ENCODE measurements at places on chromosomes 4 and X.

GRCh38 chr4:53505947-53506346 is 85.3 kb downstream of the LNX1 start:
- no peak for DNase-seq
- H3K27me3 ChIP-seq = peaks cover 23% of the 10 kb centered on the region
- H3K4me3 ChIP-seq = no peak overlapping the region
- peaks cover 2% of the 10 kb centered on the region for H3K36me3 ChIP-seq
- H3K4me1 ChIP-seq = no peaks in the 10 kb centered on the region

DNA sequence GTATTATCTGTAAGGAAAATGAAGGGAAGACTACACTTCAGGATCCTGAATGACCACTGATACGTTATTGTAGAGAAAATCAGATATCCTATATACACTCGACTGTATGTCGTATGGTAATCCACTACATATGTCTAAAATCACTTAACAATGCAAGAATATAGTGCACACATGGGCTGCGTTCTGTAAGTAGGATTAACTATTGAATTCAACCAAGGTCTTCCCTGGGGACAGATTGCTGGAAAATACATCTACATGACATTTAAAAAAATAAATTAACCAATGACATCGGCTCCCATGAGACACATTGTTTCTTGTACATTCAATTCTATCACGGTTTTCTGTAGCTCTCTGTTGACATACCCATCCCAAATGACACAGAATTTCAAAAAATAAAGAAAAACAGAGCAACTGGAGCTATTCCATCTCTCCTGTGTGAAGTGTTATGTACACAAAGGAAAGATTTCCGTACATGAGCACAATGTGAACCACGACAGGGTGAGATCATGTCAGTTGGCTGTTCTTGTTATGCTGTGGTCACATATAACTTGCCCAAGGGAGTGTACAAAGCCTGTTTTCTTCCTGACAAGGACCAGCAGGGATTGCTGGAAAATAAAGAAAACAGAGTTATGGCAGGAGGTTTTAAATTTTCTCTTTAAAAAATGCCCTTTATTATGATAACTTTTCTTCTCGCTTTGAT is 6.1 kb downstream of the ENOX2 start:
- no peak for DNase-seq
- H3K27ac ChIP-seq = no peak overlapping the region
- H3K36me3 ChIP-seq = peaks cover 7% of the 10 kb centered on the region
- peaks cover 4% of the 10 kb centered on the region for H3K4me1 ChIP-seq

DNA sequence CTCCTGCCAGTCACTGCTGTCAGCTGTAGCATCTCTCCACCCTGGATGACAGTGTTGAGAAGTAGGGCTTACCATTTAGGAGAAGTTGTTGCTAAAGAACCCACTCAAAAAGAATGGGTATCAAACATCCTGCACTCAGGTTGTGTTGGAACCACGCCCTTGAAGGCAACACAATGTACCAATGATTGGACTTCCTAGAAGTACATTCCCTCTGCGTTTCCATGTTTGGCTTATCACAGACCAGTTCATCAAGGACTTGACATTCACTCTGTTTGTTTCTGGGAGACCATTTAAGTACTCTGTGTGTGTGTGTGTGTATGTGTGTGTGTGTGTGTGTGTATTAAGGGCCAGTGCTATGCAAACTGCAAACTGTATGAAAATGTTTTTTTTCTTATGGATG is 200.6 kb upstream of the GATB start:
- H3K4me1 ChIP-seq = no peaks in the 10 kb centered on the region
- H3K27ac ChIP-seq = no peak overlapping the region
- no peaks in the 10 kb centered on the region for H3K36me3 ChIP-seq
- peaks cover 12% of the 10 kb centered on the region for H3K27me3 ChIP-seq

GRCh38 chr4:185298728-185299430 is 89.5 kb downstream of the SNX25 start:
- DNase-seq = no peak
- peaks cover 10% of the 10 kb centered on the region for H3K36me3 ChIP-seq
- H3K27me3 ChIP-seq = no peaks in the 10 kb centered on the region
- no peak overlapping the region for H3K4me3 ChIP-seq

DNA sequence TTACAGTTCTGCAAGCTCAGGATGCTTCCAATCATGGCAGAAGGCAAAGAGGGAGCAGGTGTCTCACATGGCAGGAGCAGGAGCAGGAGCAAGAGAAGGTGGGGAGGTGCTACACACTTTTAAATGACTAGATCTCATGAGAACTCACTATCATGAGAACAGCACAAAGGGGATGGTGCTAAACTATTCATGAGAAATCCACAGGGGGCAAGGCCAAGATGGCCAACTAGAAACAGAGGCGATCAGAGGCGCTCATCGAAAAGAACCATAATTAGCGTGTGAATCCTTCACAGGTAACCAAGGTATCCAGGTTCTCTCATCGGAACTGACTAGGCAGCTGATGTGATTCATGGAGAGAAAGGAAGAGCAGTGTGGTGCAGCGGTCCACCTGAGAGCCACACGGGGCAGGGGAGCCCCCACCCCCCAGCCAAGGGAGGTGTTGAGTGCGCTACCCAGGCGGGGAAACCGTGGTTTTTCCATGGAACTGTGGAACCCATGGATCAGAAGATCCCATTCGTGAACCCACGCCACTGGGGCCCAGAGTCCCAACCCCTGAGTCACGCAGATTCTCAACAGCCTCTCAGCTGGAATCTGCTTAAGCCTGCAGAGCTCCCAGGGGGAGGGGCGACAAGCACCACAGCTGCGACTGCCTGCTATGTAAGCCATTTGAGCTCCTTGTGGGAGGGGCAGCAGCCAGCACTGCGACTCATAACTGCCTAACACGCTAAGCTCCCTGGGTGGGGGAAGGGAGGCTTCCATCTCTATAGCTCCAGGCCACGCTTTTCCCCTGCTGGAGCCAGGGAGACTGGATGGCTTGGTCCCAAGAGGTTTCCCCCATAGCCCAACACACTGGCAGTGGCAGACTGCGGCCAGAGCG is 46.7 kb downstream of the FGF16 start:
- no peaks in the 10 kb centered on the region for H3K27me3 ChIP-seq
- no peaks in the 10 kb centered on the region for H3K4me1 ChIP-seq
- no peak overlapping the region for H3K27ac ChIP-seq
- peaks cover 6% of the 10 kb centered on the region for H3K36me3 ChIP-seq
- no peak for DNase-seq

DNA sequence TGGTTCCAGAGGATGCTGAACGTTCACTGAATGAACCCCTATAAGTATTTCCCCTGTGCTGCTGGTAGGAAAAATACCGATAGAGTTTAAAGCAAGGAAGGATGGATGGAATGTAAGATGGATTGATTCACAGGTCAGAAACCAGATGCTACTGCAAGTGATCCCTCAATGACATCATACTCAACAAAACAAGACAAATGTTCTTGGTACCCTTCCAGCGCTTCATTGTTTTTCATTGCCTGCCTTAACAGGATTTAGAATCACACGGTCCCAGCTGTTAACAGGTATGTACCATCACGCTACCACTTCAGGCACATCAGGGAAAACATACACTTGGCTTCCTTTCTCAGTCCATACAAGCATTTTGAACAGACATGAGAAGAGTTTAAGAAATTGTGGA is 118.1 kb upstream of the TLR3 start:
- no peak overlapping the region for H3K27ac ChIP-seq
- H3K36me3 ChIP-seq = no peaks in the 10 kb centered on the region
- peaks cover 24% of the 10 kb centered on the region for H3K27me3 ChIP-seq
- no peak overlapping the region for H3K4me3 ChIP-seq

GRCh38 chr4:161148051-161148450 is 1015.7 kb downstream of the FSTL5 start:
- no peaks in the 10 kb centered on the region for H3K4me1 ChIP-seq
- H3K4me3 ChIP-seq = no peak overlapping the region
- no peaks in the 10 kb centered on the region for H3K27me3 ChIP-seq
- H3K27ac ChIP-seq = no peak overlapping the region
- no peaks in the 10 kb centered on the region for H3K36me3 ChIP-seq

GRCh38 chr4:97496298-97496873 is 646.9 kb downstream of the STPG2 start:
- H3K36me3 ChIP-seq = no peaks in the 10 kb centered on the region
- H3K27me3 ChIP-seq = no peaks in the 10 kb centered on the region
- DNase-seq = no peak

- H3K4me1 ChIP-seq = no peaks in the 10 kb centered on the region
- no peak overlapping the region for H3K27ac ChIP-seq
- DNase-seq = no peak
Observed at GRCh38 chr4:111871802-111872201, 273.5 kb upstream of the FAM241A start.

DNA sequence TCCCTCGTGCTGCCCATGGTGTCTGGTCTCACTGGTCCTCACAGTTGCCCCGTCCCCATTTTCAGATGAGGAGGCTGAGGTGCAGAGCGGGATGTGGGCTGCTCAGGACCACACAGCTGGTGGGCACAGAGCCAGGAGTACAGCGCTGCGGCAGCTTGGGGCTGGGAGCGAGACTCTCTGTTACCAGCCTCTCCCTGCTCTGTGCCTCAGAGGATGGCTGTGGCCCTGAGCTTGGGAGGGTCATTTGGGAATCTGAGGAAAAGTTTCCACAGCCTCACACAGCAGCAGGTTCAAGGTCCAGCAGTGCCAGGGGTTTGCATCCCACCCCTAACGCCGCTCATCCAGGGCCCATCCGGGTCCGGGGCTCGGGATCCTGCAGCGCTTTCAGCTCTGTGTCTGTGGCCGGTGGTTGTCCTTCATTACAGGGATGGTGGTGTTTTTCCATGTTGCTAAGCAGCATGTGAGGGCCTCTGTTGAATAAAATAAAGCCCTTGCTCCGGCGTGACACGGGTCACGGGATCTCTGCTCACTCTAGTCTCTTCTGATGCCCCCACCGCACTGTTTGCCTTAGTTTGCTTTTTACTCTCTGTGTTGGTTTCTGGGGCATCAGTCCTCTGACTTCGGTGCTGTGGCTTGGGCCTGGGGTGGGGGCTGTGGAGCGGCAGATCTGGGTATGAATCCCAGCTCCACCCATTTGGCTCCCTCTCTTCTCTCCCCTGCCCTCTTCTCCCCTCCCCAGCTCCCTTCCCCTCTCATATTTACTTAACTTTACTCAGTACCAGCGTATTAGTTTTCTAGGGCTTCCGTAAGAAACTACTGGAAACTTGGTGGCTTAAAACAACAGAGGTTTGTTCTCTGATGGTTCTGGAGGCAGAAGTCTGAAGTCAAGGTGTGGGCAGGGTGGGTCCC is 6.5 kb downstream of the WFS1 start:
- H3K4me1 ChIP-seq = peaks cover 6% of the 10 kb centered on the region
- no peak overlapping the region for H3K4me3 ChIP-seq
- peaks cover 4% of the 10 kb centered on the region for H3K36me3 ChIP-seq
- H3K27ac ChIP-seq = no peak overlapping the region

GRCh38 chrX:25597551-25597950 is 540.6 kb upstream of the MAGEB18 start:
- no peaks in the 10 kb centered on the region for H3K27me3 ChIP-seq
- H3K36me3 ChIP-seq = no peaks in the 10 kb centered on the region
- H3K4me3 ChIP-seq = no peak overlapping the region
- no peak overlapping the region for H3K27ac ChIP-seq
- DNase-seq = no peak

DNA sequence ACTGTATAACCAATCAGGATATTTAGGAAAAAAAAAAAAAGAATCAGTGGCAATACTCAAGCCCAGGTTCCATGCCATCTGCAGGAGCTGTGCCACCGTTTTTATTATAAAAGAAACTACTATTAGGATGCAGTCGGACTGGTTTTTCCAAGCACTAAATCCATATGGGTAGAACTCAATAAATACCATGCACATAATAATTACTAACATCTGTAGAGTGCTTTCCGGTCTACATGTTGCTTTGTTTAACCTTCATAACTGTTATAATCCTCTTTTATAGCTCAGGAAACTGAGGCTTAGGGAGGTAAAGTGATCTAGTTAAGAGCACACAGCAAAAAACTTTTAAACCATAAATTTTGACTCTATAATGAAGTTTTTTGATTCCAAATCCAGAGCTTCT is 24.0 kb downstream of the ARSJ start:
- H3K27ac ChIP-seq = no peak overlapping the region
- H3K36me3 ChIP-seq = no peaks in the 10 kb centered on the region
- DNase-seq = no peak

DNA sequence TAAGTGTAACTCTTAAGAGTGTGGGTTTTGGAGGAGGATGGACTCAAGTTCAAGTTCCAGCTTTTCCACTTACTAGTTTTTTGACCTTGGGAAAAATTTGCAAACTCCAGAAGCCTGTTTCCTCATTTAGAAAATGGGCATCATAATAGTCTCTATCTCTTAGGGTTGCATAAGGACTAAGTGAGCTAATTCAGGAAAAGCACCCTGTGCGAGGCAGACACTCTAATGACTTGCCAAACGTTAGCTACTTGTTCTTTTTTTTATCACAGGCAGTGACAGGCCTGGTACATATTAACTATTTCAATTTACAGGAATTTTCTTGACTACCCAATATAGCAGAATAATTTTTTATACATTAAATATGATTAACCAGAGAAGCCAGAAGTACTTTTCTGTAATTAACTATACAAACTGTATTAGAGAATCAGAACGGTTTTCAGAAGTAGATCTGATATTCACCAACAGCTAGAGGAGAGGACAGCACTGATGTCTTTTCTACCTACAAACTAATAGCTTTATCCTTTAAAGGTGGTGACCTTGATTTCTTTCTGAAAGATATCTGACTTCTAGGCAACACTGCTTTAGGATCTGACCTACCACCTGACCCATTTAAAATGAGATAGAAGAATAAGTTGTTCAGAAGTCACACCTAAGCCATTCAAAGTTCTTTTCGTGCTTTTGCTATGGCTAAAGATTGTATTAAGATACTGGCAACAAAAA is 139.6 kb upstream of the HAND2 start:
- H3K36me3 ChIP-seq = no peaks in the 10 kb centered on the region
- H3K4me3 ChIP-seq = no peak overlapping the region
- no peak for DNase-seq
- H3K27ac ChIP-seq = no peak overlapping the region
- no peaks in the 10 kb centered on the region for H3K4me1 ChIP-seq

- H3K27ac ChIP-seq = peak overlapping the region; percentile 26
- DNase-seq = peak; percentile 80
- H3K4me1 ChIP-seq = peaks cover 79% of the 10 kb centered on the region
- peaks cover 4% of the 10 kb centered on the region for H3K36me3 ChIP-seq
- H3K4me3 ChIP-seq = peak overlapping the region; percentile 63
- H3K27me3 ChIP-seq = no peaks in the 10 kb centered on the region
Observed at GRCh38 chr4:83212041-83212851, 72.4 kb downstream of the COQ2 start.

All from central memory CD8-positive, alpha-beta T cell (primary cell).